ENCODE measurements at places on chromosomes 6 and 20.

- DNase-seq: no peak
Measured at GRCh38 chr6:155132617-155133016, 131.2 kb upstream of the CLDN20 start.

DNA sequence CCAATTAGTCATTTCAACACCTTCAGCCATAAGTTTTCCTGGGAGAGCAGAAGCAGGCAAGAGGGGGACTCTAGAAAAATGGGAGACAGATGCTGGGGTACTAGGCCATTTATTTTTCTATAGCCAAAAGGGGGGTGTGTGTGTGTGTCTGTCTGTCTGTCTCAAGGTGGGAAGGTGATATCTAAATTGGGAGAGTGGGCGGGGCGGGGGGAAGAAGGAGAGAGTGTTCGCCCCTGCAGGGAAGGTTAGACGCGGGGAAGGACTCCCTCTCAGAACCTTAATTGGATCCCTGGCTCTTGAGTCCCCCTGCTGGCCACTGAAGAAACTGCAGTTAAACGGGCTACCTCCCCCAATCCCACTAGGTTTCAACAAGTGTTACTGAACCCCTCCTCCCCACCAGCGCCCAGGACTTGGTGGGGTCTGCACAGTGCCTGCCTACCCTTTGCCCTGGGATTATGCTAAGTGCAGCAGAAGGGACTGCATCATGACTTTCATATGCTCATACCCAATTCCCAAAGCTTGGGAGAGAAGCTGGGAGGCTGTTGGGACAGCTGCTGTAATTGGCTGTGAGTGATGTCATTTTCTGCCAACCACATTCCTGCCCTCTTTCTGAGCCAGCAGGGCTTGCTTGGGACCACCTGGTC is 45.8 kb downstream of the FOXP4 start:
- DNase-seq: peak; percentile 57

DNA sequence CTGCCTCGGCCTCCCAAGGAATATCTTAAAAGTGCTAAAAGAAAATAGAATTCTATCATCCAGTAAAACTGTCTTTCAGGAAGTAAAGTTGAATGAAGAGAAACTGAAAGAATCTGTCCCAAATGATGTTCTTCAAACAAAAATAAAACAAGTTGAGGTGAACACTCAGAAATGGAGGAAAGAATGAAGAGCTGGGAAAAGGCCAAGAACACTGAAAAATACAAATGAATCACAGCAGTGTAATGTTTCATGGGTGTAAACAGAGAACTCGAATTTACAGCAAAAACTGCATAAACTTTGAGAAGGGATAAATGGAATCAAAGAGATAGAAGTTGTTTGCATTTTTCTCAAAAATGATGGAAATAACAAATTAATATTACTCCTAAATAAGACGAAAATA is 317.3 kb downstream of the TAF4 start:
- DNase-seq: no peak

DNA sequence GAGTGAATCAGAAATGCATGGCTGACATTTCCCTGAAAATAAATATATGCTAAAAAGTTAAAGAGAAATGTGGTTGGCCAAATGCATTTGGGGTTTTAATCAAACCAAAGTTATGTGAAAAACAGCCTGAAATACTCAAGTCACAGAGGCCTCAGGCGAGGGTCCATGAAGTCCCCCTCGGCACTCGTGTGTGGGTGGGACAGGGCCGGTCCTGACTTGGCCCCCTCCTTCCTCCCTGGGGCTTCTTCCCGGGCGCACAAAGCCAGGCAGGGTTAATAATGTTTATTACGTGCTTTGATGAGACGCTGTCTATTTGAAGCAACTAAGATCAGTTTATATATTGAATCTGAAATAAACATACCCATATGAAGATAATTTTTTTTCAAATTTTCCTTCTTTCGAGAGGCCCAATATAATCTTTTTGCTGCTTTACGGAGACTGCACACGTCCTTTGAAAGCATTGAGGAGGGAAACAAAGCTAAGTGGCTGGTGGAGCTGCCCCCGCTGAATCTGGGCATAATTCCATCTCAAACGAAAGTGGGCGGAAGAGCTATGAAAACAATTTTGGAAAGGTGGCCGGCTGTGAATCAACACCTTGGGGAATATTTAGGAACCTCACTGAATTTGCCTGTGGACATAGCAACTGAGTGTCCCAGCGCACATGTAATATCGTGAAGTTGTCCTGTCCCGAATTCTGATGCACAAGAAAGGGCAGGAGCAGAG is 55.8 kb upstream of the SMOC2 start:
- DNase-seq: no peak

DNA sequence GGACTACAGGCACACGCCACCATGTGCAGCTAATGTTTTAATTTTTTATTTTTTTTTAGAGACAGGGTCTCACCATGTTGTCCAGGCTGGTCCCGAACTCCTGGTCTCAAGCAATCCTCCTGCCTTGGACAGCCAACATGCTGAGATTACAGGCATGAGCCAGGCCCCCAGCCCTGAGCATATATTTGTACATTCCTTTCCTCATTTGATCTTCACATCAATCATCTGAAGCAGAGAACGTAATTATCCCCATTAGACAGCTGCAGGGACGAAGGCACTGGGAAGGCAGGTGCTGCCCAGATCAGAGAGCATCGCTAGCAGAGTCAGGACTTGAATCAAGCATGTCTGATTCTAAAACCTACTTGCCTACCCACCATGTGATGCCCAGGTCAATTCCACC is 41.0 kb upstream of the SIRPA start:
- no peak for DNase-seq

GRCh38 chr20:25237610-25238318 is 10.1 kb upstream of the PYGB start:
- peak; percentile 89 for DNase-seq

GRCh38 chr6:157647261-157647915 is 175.7 kb upstream of the SNX9 start:
- no peak for DNase-seq

GRCh38 chr6:106974999-106975737 is 639 bp upstream of the CD24 start:
- peak; percentile 15 for DNase-seq

GRCh38 chr6:68082086-68082485 is 553.0 kb upstream of the ADGRB3 start:
- DNase-seq: no peak

GRCh38 chr6:15892369-15892768 is 229.5 kb upstream of the DTNBP1 start:
- DNase-seq: no peak

- no peak for DNase-seq
Measured at GRCh38 chr20:40900666-40901215, 127.9 kb upstream of the TOP1 start.

DNA sequence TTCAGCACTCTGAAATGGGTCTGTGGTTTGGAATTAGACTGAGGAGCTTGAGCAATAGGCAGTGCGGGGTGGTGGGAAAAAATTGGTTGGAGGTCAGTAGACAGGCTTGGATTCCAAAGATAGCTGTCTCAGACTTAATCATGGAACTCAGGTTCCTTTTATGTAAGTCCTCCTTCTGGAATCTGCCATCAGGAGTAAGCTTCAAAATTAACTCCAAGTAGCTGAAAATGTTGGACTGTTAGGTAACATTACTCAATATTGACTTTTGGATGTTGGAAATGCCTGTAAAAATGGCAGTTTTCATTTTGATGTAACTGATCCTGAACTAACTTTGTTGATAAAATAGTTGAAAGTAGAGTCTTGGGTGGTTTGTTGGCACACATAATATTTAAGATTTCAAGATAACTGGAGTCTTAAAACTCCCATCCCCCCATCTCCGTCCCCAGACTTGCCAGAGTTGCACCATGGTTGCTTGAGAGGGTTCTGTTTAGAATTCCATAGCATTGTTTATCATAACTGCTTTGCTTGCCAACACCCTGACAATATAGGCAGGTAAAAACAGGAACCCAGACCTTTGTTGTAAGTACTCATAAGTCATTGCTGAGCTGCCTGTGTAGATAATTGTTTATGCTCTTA is 83.0 kb downstream of the PHF20 start:
- peak; percentile 7 for DNase-seq

DNA sequence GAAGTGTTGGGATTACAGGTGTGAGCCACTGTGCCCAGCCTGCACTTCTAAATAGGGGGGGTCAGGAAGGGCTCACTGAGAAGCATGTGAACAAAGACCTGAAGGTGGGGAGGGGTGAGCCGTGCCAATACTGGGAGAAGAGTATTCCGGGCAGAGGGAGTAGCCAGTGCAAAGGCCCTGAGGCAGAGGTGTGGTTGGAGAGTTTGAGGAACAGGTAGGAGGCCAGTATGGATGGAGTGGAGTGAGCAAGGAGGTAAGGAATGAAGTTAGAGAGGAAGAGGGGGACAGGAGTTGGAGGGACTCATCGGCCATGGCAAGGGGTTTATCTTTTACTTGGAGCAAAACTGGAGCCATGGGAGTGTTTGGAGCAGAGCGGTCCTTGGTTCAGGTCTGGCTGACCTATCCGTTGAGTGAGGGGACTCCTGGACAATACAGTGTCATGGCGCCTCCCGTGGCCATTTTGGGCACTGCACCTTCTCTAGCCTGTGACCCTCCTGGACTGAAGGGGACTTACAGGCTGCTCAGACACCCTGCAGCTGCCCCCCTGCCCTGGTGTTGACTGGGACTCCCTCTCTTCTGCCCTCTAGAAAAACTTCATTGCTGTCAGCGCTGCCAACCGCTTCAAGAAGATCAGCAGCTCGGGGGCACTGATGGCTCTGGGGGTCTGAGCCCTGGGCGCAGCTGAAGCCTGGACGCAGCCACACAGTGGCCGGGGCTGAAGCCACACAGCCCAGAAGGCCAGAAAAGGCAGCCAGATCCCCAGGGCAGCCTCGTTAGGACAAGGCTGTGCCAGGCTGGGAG is 12.1 kb downstream of the FOXS1 start:
- peak; percentile 73 for DNase-seq

GRCh38 chr20:45725134-45725533 is 3.0 kb downstream of the SPINT4 start:
- DNase-seq: no peak

DNA sequence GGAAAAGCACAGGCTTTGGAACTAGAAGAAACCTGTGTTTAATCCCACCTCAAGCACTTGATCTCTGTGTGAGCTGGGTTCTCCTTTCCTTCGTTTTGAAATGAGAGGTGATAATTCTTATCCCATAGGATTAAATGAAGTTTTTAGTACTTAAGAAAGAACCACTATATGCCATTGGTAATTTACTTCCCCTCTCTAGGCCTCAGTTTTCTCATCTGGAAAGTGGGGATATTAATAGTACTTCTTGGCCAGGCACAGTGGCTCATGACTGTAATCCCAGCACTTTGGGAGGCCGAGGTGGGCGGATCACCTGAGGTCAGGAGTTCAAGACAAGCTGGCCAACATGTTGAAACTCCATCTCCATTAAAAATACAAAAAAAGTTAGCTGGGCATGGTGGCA is 14.1 kb downstream of the REM1 start:
- DNase-seq: no peak

GRCh38 chr6:117440706-117441525 is 15.2 kb upstream of the ROS1 start:
- no peak for DNase-seq

DNA sequence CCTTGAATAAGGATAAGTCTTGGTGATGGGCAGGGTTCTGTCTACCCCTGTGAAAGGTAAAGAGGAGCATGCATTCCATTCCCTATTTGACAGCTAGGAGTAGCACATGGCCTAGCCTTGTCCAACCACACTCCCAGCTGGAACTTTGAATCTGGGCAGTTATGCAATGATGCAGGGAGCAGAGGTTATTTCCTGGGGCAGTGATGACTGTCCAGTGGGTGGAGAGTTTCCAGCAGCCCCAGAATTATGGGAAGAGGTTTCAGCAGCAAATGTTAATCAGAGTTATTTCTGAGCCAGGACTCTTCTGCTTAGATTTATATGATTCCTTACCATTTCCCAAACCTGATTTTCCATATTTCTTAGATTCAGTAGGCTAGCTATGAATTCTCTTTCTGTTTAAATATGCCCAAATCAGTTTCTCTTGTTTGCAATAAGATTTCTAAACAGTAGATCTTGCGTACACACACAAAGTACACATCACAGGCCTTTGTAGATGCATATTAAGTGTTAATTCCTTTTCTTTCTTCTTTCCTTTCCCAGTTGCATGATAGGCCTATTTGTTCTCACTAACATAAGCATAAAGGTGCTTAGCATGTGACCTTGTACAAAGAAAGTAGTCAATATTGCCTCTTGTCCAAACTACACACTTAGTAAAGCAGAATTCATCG is 17.3 kb upstream of the TXLNB start:
- no peak for DNase-seq

DNA sequence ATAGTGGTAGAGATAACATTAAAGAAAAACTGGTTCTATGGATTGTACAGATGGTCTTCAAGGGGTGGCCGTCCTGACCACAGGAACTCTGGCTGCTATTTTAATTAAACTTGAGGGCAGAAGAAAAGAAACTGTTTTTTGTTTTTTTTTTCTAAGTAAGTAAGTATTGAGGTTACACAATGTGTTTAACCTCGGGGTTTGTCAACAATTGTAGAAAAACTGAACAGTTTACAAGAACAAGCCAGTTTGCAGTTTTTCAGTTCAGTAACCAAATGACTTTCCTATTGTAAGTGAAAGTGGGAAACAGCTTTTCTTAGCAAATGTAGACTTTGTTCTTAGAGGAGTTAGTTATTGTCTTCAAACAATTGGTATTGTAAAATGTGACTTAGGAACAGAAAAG is 77.0 kb downstream of the PLCB1 start:
- DNase-seq: no peak

GRCh38 chr6:124955108-124955856 is 7.0 kb upstream of the RNF217 start:
- DNase-seq: no peak

DNA sequence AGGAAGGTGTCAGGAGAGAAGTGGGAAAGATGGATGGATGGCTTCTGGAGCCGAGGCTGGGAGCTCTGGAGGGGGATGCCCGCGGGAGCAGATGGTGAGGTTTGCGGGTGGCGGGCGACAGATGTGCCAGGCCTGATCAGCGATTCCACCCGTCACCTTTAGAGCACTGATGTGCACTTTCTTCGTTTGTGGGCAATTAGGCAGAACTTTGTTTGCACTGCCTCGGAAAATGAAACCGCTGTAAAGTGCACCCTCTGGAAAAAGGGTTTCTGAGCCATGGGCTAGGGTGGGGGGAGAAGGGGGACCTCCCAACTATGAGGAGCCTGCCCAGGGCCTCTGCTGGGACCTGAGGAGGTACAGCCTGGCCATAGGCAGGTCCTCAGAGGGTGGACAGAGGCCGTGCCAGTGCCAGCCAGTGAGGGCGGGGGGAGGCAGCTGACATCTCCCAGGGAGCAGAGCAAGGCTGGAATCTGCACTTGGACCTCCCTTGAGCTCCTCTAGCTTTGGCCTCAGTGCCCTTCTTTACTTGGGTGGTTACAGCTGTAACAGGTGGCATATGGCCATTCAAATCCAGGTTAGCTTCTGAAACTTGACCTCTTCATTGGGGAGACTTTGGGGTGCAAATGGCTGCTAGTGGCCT is 58.7 kb downstream of the CD40 start:
- no peak for DNase-seq

- DNase-seq: no peak
Measured at GRCh38 chr6:44072959-44073611, 54.2 kb downstream of the MRPL14 start.

Measured in erythroblast (primary cell).